CD4-positive, alpha-beta memory T cell (primary cell): ENCODE measurements at places on chromosomes 6 and 20.

GRCh38 chr6:62452586-62452985, 166.6 kb upstream of the KHDRBS2 start:
- H3K4me3 ChIP-seq: no peak overlapping the region
- H3K27ac ChIP-seq: no peak overlapping the region
- no peaks in the 10 kb centered on the region for H3K4me1 ChIP-seq
- no peak for DNase-seq
- H3K27me3 ChIP-seq: no peaks in the 10 kb centered on the region

GRCh38 chr20:23419995-23420901, 1.0 kb downstream of the NAPB start:
- peak overlapping the region; percentile 84 for H3K4me3 ChIP-seq
- DNase-seq: peak; percentile 39
- peak overlapping the region; percentile 72 for H3K27ac ChIP-seq
- peaks cover 26% of the 10 kb centered on the region for H3K4me1 ChIP-seq
- H3K36me3 ChIP-seq: no peaks in the 10 kb centered on the region
- H3K27me3 ChIP-seq: no peaks in the 10 kb centered on the region

- H3K27ac ChIP-seq: no peak overlapping the region
- H3K27me3 ChIP-seq: no peaks in the 10 kb centered on the region
- H3K4me1 ChIP-seq: no peaks in the 10 kb centered on the region
- no peak overlapping the region for H3K4me3 ChIP-seq
- H3K36me3 ChIP-seq: no peaks in the 10 kb centered on the region
- DNase-seq: no peak
Measured at GRCh38 chr6:113651120-113651519, 206.0 kb upstream of the MARCKS start.

- no peak overlapping the region for H3K4me3 ChIP-seq
- no peak for DNase-seq
- H3K27me3 ChIP-seq: peaks cover 5% of the 10 kb centered on the region
- H3K4me1 ChIP-seq: peaks cover 46% of the 10 kb centered on the region
- H3K27ac ChIP-seq: no peak overlapping the region
Measured at GRCh38 chr20:46058599-46059281, 29.7 kb downstream of the SLC12A5 start.

GRCh38 chr6:89475634-89476033, 42.7 kb downstream of the ANKRD6 start:
- peak; percentile 45 for DNase-seq
- H3K4me3 ChIP-seq: no peak overlapping the region
- H3K4me1 ChIP-seq: peaks cover 29% of the 10 kb centered on the region
- no peak overlapping the region for H3K27ac ChIP-seq
- no peaks in the 10 kb centered on the region for H3K27me3 ChIP-seq

- no peaks in the 10 kb centered on the region for H3K36me3 ChIP-seq
- H3K27ac ChIP-seq: no peak overlapping the region
- DNase-seq: no peak
- H3K4me3 ChIP-seq: no peak overlapping the region
- H3K27me3 ChIP-seq: no peaks in the 10 kb centered on the region
- no peaks in the 10 kb centered on the region for H3K4me1 ChIP-seq
Measured at GRCh38 chr6:117034971-117035370, 157.9 kb downstream of the RFX6 start.

- no peaks in the 10 kb centered on the region for H3K4me1 ChIP-seq
- H3K27ac ChIP-seq: no peak overlapping the region
- DNase-seq: no peak
- no peak overlapping the region for H3K4me3 ChIP-seq
- no peaks in the 10 kb centered on the region for H3K27me3 ChIP-seq
- no peaks in the 10 kb centered on the region for H3K36me3 ChIP-seq
Measured at GRCh38 chr20:40843251-40843650, 154.2 kb upstream of the MAFB start.

DNA sequence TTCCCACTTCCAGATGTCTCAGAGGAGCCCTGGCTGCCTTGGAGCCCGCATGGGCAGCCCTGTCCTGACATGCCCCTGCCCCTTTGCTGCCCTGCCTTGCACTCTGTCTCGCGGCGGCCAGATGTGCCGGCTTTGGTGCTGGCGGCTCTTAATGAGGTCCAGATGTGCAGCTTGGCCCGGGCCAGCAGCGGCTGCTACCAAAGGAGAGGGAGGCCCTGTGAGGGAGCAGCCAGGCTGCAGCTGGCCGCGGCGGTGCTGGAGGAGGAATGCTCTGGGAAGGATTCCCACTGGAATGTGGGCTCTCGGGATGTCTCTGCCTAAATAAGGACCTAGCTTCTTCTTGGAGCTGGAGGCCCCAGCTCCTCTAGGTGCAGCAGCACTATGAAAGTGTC, 72.4 kb downstream of the FGD2 start:
- peaks cover 1% of the 10 kb centered on the region for H3K4me1 ChIP-seq
- H3K36me3 ChIP-seq: no peaks in the 10 kb centered on the region
- no peaks in the 10 kb centered on the region for H3K27me3 ChIP-seq
- no peak overlapping the region for H3K4me3 ChIP-seq
- no peak for DNase-seq

DNA sequence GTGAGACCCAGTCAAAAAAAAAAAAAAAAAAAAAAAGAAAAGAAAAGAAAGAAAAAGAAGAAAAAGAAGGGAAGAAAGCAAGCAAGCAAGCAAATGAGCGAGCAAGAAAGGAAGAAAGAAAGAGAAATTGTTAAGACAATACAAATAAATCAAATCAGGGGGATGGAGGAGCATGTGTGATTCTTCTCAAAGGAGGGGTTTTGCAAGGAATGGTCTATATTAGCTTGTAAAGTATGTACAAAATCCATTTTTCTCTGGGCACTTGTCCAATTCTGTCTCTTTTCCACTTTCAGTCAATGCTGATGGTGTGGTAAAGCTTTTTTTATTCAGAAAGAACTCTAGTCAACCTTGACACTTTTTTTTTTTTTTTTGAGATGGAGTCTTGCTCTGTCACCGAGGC, 133.7 kb upstream of the TNFAIP3 start:
- H3K27me3 ChIP-seq: no peaks in the 10 kb centered on the region
- no peak for DNase-seq
- peaks cover 16% of the 10 kb centered on the region for H3K4me1 ChIP-seq
- no peaks in the 10 kb centered on the region for H3K36me3 ChIP-seq
- no peak overlapping the region for H3K4me3 ChIP-seq

GRCh38 chr6:153056308-153056707, 53.8 kb upstream of the MTRF1L start:
- no peaks in the 10 kb centered on the region for H3K36me3 ChIP-seq
- no peaks in the 10 kb centered on the region for H3K27me3 ChIP-seq
- DNase-seq: no peak
- no peak overlapping the region for H3K27ac ChIP-seq
- H3K4me1 ChIP-seq: no peaks in the 10 kb centered on the region

DNA sequence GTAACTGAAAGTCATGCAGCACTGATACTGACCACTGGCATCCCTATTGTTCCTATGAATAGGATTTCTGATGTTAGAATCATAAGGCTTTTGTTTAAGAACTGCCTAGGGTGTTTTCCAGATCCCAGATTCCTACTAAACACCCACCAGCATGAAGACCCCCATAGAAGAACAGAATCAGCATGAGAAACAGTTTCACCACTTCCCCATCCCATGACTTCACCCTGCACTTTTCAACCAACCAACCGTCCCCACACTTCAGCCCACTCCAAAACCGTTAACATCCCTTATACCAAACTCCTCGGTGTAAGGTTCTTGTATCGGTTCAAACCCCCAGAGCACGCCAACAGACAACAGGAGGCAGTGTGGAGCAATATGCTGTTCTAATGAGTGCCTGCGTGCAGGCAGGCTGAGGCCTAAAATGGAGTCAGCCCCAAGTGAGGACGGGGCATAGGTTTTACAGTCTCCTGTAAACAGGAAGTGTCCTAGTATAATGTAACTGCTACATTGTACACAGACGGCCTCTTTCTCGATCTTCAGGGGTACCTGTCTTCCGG, 11.4 kb upstream of the SSTR4 start:
- DNase-seq: no peak
- no peaks in the 10 kb centered on the region for H3K4me1 ChIP-seq
- H3K27me3 ChIP-seq: no peaks in the 10 kb centered on the region
- no peak overlapping the region for H3K27ac ChIP-seq
- H3K4me3 ChIP-seq: no peak overlapping the region

DNA sequence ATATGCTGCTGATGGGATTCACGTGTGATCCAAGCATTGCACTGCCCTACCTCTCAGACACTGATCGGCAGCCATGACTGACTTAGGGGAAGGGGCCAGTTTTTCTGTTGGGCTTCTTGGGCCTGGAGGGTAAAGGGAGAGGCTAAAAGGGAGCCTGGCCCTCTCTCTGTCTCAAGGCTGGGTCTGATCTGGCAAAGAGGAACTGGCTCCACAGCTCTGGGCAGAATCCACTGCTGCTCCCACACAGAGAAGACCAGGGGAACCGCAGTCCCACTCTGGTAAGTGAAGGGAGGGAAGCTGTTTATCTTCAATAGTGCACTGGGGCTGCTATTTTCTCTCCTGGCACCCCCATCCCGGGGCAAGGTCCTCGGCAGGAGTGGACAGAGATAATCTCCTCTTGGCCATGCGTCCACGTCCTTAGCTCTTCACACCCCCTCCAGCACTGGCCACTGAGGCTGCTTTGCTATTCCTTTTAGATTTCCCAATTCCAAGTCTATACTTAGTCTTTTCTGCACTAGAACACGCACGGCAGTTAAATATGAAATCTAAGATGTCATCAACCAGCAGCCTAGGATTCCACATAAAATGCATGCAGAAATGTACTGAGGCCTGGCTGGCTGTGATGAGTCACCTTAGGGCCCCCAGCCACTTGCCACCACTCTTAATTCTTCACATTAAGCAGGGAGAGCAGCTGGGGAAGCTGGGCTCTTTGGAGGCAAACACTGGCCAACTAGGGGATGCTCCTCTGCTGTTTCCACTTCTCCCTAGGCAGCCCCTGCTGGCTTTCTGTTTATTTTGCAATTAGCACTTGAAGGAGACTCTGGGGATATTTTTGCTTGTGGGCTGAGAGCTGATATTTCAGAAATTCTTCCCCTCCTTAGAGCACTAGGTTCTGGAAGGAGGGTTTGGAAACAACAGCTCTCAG, 87.8 kb upstream of the ARMC2 start:
- H3K4me1 ChIP-seq: no peaks in the 10 kb centered on the region
- no peak overlapping the region for H3K27ac ChIP-seq
- H3K36me3 ChIP-seq: no peaks in the 10 kb centered on the region
- no peak overlapping the region for H3K4me3 ChIP-seq
- no peaks in the 10 kb centered on the region for H3K27me3 ChIP-seq
- no peak for DNase-seq

GRCh38 chr20:33567949-33568348, 78.1 kb downstream of the CBFA2T2 start:
- DNase-seq: no peak
- no peak overlapping the region for H3K4me3 ChIP-seq
- no peak overlapping the region for H3K27ac ChIP-seq

- H3K27me3 ChIP-seq: no peaks in the 10 kb centered on the region
- no peak overlapping the region for H3K4me3 ChIP-seq
- no peak overlapping the region for H3K27ac ChIP-seq
- H3K36me3 ChIP-seq: no peaks in the 10 kb centered on the region
Measured at GRCh38 chr20:12180107-12180661, 262.5 kb downstream of the BTBD3 start.

DNA sequence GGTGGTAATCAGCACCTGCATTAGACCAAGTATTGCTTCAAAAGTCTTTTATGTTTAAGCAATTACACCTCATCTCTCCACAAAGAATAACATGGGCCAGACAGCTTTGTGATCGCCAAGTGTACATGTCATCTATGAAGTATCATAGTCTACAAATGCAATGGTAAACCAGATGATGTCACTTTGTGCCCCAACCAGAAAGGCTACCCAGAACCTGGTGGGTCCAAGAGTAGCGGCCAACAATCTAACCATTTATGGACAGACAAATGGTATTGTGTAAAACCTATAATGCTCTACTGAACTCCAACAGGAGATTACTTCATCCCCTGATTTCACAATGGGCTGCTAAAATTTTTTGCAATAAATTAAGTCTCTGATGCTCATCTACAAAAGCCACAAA, 295.9 kb downstream of the GMDS start:
- H3K4me1 ChIP-seq: no peaks in the 10 kb centered on the region
- no peaks in the 10 kb centered on the region for H3K27me3 ChIP-seq
- DNase-seq: no peak
- H3K4me3 ChIP-seq: no peak overlapping the region

- H3K4me3 ChIP-seq: no peak overlapping the region
- DNase-seq: no peak
- no peak overlapping the region for H3K27ac ChIP-seq
- H3K4me1 ChIP-seq: peaks cover 18% of the 10 kb centered on the region
- H3K27me3 ChIP-seq: no peaks in the 10 kb centered on the region
Measured at GRCh38 chr20:58630063-58630462, 21.0 kb upstream of the STX16 start.

DNA sequence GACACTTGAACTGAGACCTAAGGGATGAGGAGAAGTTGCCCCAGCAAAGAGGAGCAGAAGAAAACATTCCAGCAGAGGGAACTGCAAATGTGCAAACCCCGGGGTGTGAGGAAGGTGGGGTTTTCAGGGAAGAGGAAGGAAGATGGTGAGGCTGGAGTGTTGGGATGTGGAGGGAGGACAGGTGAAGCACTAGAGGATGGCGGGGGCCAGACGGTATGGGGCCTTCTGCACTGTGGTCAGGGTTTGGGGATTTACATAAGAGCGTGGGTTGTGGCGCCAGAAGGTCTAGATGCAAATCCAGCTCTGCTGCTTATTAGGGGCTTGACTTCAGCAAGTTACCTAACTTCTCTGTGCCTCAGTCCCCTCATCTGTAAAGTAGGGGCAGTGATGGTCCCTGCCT, 16.0 kb downstream of the DLGAP4 start:
- no peaks in the 10 kb centered on the region for H3K36me3 ChIP-seq
- DNase-seq: no peak
- no peak overlapping the region for H3K4me3 ChIP-seq
- H3K27me3 ChIP-seq: no peaks in the 10 kb centered on the region
- H3K4me1 ChIP-seq: no peaks in the 10 kb centered on the region

DNA sequence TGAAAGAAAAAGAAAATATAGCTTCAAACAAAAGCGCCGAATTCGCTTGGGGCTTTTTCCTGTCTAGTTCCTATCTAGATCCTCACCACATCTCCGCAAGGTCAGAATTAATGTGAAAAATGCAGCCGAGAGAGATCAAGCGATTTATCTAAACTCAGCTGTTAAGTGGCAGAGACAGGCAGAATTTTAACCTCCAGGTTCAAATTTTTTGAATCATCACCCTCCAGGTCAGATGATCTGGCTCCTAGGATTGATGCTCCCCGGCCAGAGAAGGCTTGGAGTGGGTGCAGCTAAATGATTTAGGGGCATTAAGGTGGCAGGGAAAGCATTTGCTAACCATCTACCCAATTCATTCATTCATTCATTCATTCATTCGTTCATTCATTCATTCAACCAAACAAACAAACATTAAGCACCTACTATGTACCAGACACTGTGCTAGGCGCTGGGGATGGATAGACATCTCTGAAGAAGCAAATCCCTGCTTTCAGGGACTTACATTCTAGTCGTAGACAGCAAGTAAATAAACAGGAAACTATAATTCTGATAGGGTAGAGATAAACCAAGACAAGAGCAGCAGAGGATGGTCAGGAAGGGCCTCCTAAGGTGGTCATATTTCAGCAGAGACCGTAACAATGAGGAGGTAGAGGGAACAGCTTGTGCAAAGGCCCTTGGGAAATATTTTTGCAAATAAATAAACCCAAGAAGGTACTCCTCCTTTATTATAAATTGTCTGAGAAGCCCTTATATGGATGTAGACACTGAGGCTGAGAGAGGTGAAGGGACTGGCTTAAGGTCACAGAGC, 672 bp upstream of the UBE2V1 start:
- H3K27ac ChIP-seq: peak overlapping the region; percentile 88
- H3K36me3 ChIP-seq: no peaks in the 10 kb centered on the region
- peak overlapping the region; percentile 89 for H3K4me3 ChIP-seq
- peaks cover 68% of the 10 kb centered on the region for H3K4me1 ChIP-seq
- no peak for DNase-seq

GRCh38 chr6:169184419-169184818, 69.2 kb downstream of the THBS2 start:
- no peaks in the 10 kb centered on the region for H3K36me3 ChIP-seq
- no peaks in the 10 kb centered on the region for H3K4me1 ChIP-seq
- H3K4me3 ChIP-seq: no peak overlapping the region
